Nucleus accumbens (tissue), 56 donors: ENCODE measurements at places on chromosomes 13 and 19.

- DNase-seq = no peak
These were observed 58.9 kb downstream of the ERICH4 start for GRCh38 chr19:41501854-41502253.

DNA sequence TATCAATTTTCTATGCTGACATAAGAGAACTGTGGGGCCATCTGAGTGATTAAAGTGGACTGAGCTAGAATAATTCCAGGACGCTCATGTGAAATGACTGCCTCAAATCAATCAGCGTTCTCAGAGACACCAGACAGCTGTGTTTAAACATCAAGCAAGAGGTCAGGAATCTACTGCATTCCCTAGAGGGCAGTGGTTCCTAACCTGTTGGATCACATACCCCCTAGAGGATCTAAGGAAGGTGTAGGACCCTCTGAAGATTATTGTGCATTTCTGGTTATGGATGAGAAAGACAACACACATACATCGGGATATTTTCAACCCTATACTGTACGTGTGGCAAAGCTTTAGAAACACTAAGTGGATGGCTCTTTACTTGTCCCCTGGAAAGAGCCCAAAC, 51.8 kb upstream of the FREM2 start:
- no peak for DNase-seq

DNA sequence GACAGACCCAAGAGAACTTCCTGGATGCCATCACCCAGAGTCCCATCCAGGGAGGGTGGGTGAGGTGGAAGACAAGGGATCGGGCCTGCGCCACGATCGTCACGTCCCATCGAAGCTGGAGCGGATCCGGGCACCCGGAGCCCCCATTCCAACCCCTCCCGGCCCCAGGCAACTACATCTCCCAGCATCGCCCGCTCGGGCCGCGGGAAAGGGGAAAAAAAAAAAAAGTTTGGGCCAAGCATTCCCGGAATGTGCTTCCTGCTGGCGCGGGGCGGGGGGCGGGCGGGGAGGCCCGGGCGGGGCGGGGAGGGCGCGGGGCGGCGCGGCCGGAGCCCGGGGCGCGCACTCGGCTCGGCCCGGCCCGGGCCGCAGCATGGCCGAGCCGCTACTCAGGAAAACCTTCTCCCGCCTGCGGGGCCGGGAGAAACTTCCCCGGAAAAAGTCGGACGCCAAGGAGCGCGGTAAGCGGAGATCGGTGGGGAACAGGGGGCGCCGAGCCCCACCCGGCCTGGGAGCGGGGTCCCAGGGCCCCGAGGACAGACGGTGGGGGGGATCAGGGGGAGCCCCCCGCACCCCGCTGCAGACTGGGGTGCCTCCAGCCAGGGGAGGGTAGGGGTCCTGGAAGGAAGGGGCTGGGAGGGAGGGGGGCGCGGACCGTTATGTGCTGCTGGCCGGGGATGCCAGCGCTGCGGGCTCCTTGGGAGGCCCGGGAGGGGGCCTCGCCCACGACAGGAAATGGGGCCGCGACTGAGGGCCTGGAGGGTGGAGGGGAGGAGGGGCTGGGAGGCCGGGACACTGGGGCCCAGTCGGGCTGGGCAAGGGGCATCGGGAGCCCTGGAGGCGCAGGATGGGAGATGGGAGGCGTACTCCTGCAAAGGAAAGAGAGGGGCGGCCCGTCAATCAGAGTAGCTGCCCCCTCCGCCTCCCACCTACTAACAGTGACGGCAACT, at the start of gene SYDE1:
TSS of gene SYDE1 (plus strand) at position 341 of the 950 bp plus-strand sequence. CDS start at position 374, 33 bp downstream.
- DNase-seq = no peak

DNA sequence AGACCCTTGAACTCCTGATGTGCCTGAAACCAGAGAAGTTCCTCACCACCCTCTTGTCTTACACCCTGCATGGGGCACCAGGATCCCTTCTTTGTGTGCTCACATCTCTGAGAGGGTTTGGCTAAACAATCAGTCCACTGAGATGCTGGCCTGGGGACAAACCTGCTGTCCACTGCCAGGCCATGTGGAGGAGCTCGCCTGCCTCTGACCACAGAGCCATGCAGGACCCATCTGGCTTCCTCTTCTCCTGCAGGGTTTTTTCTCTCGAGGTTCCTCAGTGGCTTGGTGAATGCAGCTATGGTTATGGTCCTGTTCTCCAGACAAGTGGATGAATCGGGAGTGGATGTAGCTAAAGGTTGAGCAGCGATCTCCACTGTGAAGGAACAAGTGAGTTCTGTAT, 49.1 kb upstream of the MEDAG start:
- DNase-seq = no peak

GRCh38 chr13:30466358-30466714, 600 bp upstream of the HMGB1 start:
- DNase-seq = no peak

GRCh38 chr13:27997904-27998522, 9.5 kb upstream of the URAD start:
- no peak for DNase-seq

GRCh38 chr19:7705387-7706187, 3.7 kb upstream of the FCER2 start:
- DNase-seq = no peak

- DNase-seq = no peak
These were observed 61.4 kb downstream of the NALCN start for GRCh38 chr13:101354895-101355294.

GRCh38 chr19:8305798-8306197, 2.4 kb downstream of the CD320 start:
- no peak for DNase-seq

DNA sequence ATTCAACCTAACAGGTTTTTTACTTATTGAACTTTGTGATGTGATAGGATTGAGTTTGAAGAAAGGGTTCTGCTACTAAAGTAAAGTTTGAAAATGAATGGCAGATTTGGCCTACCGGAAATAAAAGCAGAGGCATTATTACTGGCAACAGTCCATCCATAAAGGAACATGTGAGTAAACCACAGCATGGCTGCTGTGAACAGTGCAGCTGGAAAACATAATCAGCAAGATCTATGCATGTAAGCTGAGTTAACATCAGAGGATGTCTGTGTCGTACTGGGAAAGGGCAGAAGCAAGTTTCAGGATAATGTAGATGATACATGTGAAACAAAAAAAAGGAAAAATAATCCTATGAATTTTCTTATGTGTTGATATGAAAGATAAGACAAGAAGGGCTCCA, 87.6 kb downstream of the CYSLTR2 start:
- no peak for DNase-seq

GRCh38 chr19:47284324-47284899, 9.7 kb downstream of the INAFM1 start:
- no peak for DNase-seq

DNA sequence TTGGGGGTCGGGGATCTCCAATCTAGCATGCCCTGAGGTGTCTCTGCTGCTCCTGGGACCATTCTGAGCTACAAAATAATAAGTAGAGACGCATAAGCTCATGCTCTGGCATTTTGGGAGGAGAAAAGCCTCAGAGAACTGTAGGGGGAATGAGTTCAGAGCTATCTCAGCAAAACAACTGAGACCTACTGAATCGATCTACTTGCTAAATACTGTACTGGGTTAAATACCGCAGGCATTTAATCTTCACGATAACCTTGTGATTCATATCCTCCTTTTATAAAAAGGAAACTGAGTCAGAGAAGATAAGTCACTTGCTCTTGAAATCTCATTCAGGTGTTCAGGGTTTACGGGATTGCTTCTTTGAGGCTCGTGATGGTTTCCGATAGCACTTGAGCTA, 468.1 kb downstream of the FGF9 start:
- no peak for DNase-seq

DNA sequence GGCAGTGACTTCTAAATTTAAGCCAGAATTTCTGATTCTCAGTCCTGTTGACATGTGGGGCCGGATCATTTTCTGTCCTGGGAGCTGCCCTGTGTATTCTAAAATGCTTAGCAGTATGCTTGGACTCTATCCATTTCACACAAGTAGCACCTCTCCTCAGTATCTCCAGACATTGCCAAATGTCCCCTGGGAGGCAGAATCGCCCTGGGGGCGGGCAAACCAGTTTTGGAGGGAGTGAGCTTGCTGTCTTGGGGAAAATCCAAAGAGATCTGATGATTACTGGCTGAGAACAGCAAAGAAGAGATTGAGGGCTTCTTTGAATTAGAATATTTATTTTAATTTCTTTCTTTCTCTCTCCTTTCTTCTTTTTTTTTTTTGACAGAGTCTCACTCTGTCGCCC, 16.4 kb downstream of the VAV1 start:
- DNase-seq = no peak

- no peak for DNase-seq
These were observed 322.6 kb upstream of the PCDH20 start for GRCh38 chr13:61738236-61738750.

DNA sequence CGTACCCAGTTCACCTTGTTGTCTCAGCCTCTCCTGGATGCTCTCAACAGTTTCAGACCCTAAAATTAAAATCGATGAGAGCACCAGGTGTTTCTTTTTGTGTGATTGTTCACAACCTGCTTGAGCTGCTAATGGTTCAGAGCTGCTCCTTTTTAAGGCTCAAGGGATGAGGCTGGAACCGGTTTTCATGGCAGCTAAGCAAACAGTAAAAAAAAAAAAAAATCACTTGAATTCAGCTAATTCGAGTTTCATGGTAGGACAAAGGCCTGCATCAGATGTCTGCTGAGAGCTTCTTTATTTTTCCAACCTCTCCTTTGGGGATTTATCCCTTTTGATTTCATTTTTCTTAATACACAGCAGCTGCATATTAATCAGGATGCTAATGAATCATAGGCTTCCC, 6.5 kb downstream of the SYCE2 start:
- no peak for DNase-seq
